Activated naive CD8-positive, alpha-beta T cell treated with anti-CD3 and anti-CD28 coated beads for 36 hours (primary cell): ENCODE measurements at places on chromosomes 2 and 18. TPM values are rescaled to one million over a fixed set of nuclear protein-coding genes. Genes with fewer than 3 reads are reported as not detected.
A peak's percentile ranks its signal among the peaks of the same experiment; 100 is the strongest.

DNA sequence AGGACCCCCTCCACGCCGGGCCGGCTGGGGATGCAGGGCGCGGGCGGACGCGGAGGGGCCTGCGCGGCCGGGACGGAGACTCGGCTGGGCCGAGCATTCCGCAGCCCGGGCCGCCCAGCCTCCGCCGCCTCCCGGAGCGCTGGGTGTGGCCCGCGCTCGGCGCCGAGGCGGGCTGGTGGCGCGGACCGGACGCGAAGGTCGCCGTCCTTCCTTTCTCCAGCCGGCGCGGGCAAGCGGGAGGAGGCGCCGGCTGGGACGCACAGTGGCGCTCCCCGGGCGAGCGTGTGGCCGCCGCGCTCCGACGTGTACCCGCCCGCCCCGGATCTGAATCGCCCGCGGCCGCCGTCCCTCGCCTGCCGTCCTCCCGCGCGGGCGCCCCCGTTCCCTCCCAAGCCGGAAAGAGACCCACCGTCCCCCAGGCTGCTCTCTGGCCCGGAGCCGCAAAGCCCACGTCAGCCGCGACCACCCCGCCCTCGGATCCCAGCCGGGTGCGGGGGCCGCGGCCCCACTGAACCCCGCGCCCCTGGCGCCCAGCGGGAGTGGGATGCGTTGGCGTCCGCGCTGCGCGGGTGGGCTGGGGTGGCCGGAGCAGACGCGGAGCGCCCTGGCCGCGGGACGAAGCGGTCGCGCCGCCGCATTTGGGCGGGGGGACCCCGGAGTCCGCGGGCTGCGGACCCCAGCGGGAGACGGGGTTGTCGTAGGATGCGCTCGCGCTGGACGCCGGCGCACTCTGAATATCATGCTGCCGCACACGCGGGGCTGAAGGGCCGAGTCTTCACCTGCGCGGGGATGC lies 634 bp downstream of the SPATS2L start:
- DNase-seq = peak; percentile 41

GRCh38 chr2:10232096-10232815 lies 70.4 kb upstream of the HPCAL1 start:
- no peak for DNase-seq

- DNase-seq = no peak
These were observed 7.7 kb downstream of the CLK1 start for GRCh38 chr2:200856806-200857205.

DNA sequence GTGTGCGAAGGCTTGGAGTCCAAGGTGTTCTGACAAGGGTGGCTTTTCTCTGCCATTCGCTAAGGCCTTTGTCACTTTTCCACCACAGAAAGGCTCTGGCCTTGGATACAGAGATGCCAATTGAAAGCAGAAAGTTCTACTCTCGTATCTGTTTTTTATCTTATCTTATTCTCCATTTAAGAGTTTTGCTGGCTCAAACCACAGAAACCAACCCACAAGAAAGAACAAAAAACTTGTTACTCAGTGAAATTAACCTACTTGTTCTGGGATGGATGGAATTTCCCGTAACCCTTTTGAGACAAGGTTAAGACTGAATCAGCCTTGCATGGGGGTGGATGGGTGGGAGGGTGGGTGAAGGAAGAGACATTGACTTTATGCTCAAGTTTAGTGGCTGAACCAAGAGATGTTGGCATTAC lies 221.7 kb downstream of the CDH20 start:
- no peak for DNase-seq

TCF23 gene
- total RNA-seq = not detected
